ENCODE measurements at places on chromosomes 16 and 17. TPM values are rescaled to one million over a fixed set of nuclear protein-coding genes. Genes with fewer than 3 reads are reported as not detected.

CASKIN1 gene
- 2.1 TPM for total RNA-seq

DNA sequence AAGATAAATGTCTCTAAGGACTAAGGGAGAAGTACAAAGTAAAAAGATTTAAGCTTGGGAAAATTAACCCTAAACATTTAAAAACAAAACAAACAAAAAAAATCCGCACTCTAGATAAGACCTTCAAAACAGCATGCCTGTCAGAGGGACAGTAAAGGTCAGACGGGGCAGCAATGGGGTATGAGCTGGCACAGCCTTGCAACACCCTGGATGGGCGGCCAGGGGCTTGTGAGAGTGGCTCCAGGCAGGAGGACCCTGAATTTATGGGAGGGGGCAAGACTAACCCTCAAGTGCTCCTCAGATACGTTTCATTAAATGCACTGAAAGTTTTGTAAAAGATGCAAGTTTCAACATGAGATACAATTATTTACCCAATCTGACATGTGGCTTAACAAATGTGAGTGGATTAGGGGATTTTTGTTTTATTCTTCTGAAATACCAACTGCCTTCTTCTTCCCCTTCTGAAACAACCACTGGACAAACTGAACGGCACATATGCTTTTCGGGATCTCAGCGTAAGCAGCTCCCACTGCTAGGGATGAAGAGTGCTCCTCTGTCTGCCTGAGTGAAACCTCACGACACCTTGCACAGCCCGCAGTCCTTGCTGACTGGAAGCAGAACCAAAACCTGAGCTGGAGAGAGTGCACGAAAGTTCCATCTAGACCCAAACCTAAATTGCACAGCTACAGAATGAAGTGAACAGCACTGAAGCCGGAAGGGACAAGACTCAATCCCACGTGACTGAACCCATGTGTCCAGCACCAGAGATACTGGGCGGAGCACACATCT, 128.4 kb downstream of the ANKRD11 start:
- H3K27me3 ChIP-seq: no peaks in the 10 kb centered on the region
- peaks cover 11% of the 10 kb centered on the region for H3K36me3 ChIP-seq
- no peak overlapping the region for H3K4me3 ChIP-seq
- H3K4me1 ChIP-seq: peaks cover 31% of the 10 kb centered on the region

ABHD15 gene
- total RNA-seq: 12.9 TPM

- H3K27me3 ChIP-seq: no peaks in the 10 kb centered on the region
- peak; percentile 47 for DNase-seq
- no peaks in the 10 kb centered on the region for H3K36me3 ChIP-seq
- no peak overlapping the region for H3K27ac ChIP-seq
Observed at GRCh38 chr16:1494129-1494640, 1.0 kb downstream of the TELO2 start.

DNA sequence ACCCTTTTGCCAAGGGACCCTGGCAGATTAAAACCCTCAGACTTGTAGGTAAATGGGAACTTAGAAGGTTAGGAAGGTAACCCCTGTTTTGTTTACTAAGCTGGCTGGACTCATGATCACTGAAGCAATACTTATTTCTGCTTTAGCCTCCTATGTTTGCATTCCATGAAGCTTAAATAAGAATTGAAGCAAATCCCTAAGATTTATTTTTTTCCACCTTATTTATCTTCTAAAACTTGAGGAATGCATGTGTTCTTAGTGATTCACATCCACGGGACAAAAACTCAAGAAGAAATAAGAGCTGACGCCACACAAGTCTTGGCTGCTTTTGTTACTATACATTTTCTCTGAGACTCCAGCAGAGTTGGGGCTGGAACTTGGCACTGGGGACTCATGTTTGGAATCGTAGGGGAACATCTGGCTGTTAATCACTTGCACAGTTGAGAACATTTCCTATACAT, 35.5 kb downstream of the CLUAP1 start:
- no peaks in the 10 kb centered on the region for H3K4me1 ChIP-seq
- H3K27me3 ChIP-seq: no peaks in the 10 kb centered on the region
- no peak overlapping the region for H3K4me3 ChIP-seq
- no peaks in the 10 kb centered on the region for H3K36me3 ChIP-seq

DNA sequence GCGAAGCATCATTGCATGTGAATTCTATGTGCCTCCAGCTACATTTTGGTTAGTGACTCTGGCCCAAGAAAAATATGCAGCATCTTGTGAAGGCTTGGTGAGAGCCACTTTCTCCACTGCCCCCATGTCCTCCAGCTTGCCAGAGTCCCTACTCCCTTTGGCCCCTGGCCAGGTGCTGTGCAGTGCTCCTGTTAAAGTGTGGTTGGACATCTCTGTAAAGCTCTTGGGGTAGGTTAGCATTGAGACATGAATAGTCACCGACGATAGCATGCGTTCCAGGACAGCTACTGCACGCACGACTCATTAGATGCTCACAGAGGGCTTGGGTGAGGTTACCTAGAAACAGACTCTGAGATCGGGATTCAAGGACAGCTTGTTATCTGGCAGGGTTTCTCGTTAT, 48.6 kb downstream of the FOXL1 start:
- H3K4me1 ChIP-seq: no peaks in the 10 kb centered on the region
- no peak overlapping the region for H3K27ac ChIP-seq
- no peak overlapping the region for H3K4me3 ChIP-seq
- H3K36me3 ChIP-seq: no peaks in the 10 kb centered on the region
- peaks cover 100% of the 10 kb centered on the region for H3K27me3 ChIP-seq

AATK gene
- total RNA-seq: 2.4 TPM

C16orf92 gene
- not detected for total RNA-seq

GRCh38 chr16:66260522-66261254, 105.8 kb upstream of the CDH5 start:
- peaks cover 22% of the 10 kb centered on the region for H3K27me3 ChIP-seq
- no peak for DNase-seq
- no peak overlapping the region for H3K27ac ChIP-seq
- H3K36me3 ChIP-seq: no peaks in the 10 kb centered on the region

- no peak within 1 kb of the TSS for H3K4me3 ChIP-seq
- H3K4me1 ChIP-seq: peaks cover 8% of the 10 kb centered on the region
- no peak for DNase-seq
Observed at GRCh38 chr17:43846963-43847371, at the start of gene CD300LG. Gene CD300LG (plus strand): TSS chr17:43847176. CDS start chr17:43847217, 41 bp downstream.

DNA sequence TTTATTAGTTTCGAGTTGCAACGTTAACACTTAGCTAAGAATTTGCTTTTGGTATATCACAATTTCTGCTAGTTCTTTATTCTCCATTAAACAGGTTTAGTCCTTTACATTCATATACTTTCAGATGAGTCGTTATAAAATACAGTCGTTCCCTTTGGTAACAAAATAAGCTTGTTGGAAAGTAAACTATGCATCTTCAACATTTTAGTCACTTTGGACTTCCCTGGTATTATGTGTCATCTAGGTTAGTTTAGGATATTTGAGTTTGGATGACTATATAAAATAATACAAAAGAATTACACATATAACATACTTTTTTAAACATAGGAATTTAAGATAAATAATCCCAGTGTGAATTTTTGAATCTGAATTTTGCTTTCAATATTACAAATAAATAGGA, 351.5 kb downstream of the BCAS3 start:
- no peaks in the 10 kb centered on the region for H3K27me3 ChIP-seq
- DNase-seq: no peak
- H3K36me3 ChIP-seq: no peaks in the 10 kb centered on the region

- peak; percentile 98 for DNase-seq
- peaks cover 90% of the 10 kb centered on the region for H3K4me1 ChIP-seq
Observed at GRCh38 chr16:27322858-27323780, 9.3 kb downstream of the IL4R start.

DNA sequence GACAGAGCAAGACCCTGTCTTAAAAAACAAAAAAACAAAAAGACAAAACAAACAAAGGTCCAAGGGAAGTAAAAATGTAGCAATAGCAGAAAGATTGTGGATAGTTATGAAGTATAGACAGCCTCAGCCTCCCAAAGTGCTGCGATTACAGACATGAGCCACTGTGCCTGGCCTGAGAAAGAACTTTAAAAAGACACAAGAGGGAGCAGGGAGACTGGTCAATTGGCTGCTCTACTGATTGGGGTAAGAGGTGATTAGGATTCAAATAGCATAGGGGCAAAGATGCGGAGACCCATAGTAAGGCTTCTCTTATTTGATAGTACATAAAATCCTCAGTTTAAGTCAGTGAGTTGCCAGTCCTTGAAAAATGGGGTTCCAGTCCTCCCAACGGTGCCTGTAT, 518.2 kb upstream of the GOT2 start:
- no peaks in the 10 kb centered on the region for H3K4me1 ChIP-seq
- no peaks in the 10 kb centered on the region for H3K36me3 ChIP-seq
- no peak overlapping the region for H3K27ac ChIP-seq
- DNase-seq: no peak
- no peak overlapping the region for H3K4me3 ChIP-seq

DNA sequence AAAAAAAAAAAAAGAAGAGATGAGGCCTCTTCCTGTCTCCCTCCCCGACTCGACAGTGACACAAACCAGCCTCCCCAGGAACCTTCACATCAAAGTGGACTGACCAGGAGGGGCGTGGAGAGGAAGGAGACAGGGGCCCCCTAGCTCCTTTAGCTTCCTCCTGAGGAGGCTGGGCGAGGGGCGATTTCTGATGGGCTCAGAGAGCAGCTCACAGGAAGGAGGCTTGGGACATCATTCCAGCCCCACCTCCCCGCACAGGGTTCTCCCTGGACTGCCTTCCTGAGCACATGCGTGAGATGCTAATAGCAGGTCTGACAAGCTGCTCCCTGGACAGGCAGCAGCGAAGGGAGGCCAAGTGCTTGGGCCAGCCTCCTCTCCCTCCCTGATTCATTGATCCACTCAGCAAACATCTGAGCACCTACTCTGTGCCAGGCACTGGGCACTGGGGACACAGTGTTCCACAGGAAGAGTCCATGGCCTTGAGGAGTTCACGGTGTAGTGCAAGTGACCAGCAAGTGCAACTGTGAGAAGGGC, 14.4 kb upstream of the DOK4 start:
- no peak overlapping the region for H3K4me3 ChIP-seq
- no peaks in the 10 kb centered on the region for H3K4me1 ChIP-seq
- H3K27ac ChIP-seq: no peak overlapping the region
- peaks cover 8% of the 10 kb centered on the region for H3K27me3 ChIP-seq

DNA sequence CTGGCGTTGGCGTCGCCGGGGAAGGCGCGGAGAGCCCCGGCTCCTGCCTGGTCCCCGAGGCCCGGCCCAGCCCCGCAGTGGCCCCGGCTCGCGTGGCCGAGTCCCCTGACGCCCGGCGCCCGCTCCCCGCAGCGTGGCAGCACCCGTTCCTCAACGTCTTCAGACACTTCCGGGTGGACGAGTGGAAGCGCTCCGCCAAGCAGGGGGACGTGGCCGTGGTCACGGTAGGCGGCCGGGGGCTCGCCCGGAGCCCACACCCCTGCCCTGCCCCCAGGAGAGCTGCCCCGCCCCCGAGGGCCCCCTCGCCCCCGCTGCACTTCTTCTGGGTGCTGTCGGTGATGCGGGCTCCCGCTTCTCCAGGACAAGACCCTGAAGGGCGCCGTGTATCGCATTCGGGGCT, 466 bp downstream of the WDR90 start:
- no peaks in the 10 kb centered on the region for H3K27me3 ChIP-seq
- H3K4me1 ChIP-seq: peaks cover 48% of the 10 kb centered on the region
- H3K36me3 ChIP-seq: no peaks in the 10 kb centered on the region
- H3K4me3 ChIP-seq: peak overlapping the region; percentile 85
- no peak overlapping the region for H3K27ac ChIP-seq
- DNase-seq: no peak

- H3K27me3 ChIP-seq: no peaks in the 10 kb centered on the region
- DNase-seq: no peak
- no peak overlapping the region for H3K4me3 ChIP-seq
- no peaks in the 10 kb centered on the region for H3K4me1 ChIP-seq
Observed at GRCh38 chr17:48989100-48989499, 8.1 kb upstream of the IGF2BP1 start.

ICAM2 gene
- 9.2 TPM for total RNA-seq

GRCh38 chr16:49443576-49443975, 70.0 kb downstream of the C16orf78 start:
- no peak for DNase-seq
- H3K36me3 ChIP-seq: no peaks in the 10 kb centered on the region
- H3K27me3 ChIP-seq: peaks cover 71% of the 10 kb centered on the region

GRCh38 chr16:19809121-19809635, 75.5 kb downstream of the GPRC5B start:
- DNase-seq: peak; percentile 94
- H3K36me3 ChIP-seq: 0 out of 2 replicates have a peak, but pooled peaks cover 3% of the 10 kb centered on the region
- H3K4me1 ChIP-seq: peaks cover 62% of the 10 kb centered on the region
- H3K27ac ChIP-seq: peak overlapping the region; percentile 68
- H3K27me3 ChIP-seq: no peaks in the 10 kb centered on the region

GRCh38 chr16:66457888-66458287, 30.8 kb downstream of the BEAN1 start:
- H3K27me3 ChIP-seq: no peaks in the 10 kb centered on the region
- H3K36me3 ChIP-seq: no peaks in the 10 kb centered on the region
- peak; percentile 44 for DNase-seq
- no peak overlapping the region for H3K27ac ChIP-seq

DNA sequence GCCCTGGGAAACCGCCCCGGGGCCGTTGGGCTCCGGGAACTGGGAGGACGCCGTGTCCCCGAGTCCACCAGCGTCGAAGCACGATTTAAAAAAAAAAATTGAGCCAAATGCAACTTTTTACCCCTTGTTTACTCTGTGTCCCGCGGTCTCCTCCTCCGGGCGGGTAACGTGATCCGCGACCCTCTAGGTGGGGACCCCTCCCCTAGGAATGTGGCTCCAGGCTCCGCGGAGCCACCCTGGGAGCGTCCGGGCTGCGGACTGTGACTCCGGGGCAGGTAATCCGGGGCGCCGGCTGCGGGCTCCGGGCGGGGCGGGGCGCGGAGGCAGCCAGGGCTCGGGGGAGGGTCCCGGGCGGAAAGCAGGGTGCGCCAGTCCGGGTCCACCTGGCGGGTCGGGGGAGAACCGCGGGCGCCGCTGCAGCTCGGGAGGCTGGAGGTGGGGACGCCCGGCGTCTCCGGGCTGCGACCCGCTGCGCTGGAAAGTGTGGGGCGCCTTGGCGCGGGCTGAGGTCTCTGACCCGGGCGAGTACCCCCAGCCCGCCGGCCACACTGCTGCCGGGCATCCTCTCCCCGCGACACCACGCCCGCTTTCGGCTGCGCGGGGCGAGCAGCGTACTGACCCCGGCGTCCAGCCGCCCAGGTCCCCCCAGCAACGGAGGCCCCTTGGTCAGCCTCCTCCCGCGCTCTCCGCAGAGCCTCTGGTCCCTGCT, 852 bp upstream of the HELZ start:
- H3K4me1 ChIP-seq: peaks cover 27% of the 10 kb centered on the region
- DNase-seq: peak; percentile 56
- H3K4me3 ChIP-seq: peak overlapping the region; percentile 99
- H3K27ac ChIP-seq: peak overlapping the region; percentile 65

GRCh38 chr16:14485811-14486519, 144.1 kb downstream of the PARN start:
- no peak for DNase-seq
- H3K27me3 ChIP-seq: no peaks in the 10 kb centered on the region
- peaks cover 40% of the 10 kb centered on the region for H3K4me1 ChIP-seq
- H3K27ac ChIP-seq: peak overlapping the region; percentile 81

DNA sequence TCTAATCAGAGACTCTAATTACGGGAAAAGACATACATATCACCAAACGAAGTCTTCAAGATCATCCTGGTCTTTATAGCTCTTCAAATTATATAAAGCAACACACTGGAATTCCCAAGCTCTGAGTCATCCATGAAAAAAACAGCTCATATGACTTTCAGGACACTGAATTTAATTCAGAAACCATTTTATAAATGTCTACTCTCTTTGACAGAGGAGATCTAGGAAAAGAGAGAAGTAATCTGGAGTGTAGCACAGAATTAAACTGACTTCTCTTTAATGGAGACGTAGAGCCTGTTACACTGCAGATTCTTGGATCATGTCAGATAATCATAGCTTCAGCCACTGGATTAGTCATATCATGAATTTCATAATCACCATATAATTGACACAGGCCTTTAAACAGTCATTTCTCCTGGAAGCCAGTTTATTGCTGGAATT, 86.8 kb upstream of the WSB1 start:
- DNase-seq: no peak
- no peaks in the 10 kb centered on the region for H3K27me3 ChIP-seq
- H3K4me1 ChIP-seq: peaks cover 27% of the 10 kb centered on the region

All from PC-9 (cell line).